Stromal cell of bone marrow (primary cell): ENCODE measurements at places on chromosomes 5 and 9.

DNA sequence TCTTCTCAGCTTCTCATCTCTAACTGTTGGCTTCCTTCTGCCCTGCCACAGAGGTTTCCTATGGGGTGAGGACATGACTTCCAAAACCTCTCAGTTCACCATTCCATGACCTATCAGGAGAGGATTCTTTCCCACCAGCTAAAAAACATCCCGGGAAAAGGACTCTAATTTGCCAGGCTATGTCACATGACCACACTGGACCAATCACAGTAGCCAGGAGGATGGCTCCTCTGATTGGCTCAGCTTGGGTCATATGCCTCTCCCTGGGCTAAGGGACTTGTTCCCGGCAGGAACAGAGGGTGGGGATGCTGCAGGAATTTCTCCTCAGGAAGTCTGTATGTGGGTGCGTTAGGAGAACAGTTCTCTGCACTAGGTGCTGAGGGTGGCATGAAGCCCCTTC is 40.3 kb upstream of the XPA start:
- DNase-seq, result no peak

- no peak for DNase-seq
Measured at GRCh38 chr5:140563596-140563995, 802 bp downstream of the APBB3 start.

- no peak for DNase-seq
Measured at GRCh38 chr5:140413230-140413629, 11.6 kb downstream of the ANKHD1 start.

DNA sequence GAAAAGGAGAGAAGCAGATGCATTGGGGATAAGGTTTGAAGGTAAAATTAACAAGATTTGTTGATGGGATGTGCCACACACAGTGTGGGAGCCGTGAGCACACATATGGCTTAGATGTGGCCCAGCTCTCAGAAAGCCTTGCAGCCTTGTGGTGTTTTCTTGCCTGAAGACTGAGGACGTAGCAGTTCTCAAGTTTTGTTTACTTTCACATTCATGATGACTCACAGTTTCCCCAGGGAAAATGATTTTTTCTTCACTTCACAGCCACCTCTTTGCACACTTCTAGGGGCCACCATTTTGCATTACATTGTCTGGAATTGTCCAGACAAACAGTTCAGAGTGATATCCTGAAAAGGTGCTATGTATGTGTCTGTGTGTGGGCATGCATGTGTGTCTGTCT is 126.2 kb downstream of the BASP1 start:
- DNase-seq, result peak; percentile 83

DNA sequence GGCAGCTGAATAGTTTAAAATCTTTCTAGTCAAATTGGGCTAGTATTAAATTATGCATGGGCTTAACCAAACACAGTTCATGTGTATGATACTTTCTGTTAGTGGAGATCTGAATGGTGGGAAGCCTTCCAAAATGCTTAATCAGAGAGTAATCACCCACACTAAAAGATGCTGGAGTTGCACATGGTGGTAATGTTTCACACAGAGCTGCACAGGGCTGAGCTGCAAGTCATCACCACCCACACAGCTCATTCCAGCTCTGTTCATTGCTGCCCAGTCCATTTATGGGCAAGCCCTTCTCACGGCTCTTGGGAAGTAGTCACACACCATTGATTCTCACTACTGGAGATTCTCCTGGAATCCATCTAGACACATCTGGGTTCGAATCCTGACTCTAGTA is 351.5 kb upstream of the KCNN2 start:
- DNase-seq, result peak; percentile 47

GRCh38 chr5:37319037-37319782 is 51.7 kb downstream of the NUP155 start:
- DNase-seq, result no peak

DNA sequence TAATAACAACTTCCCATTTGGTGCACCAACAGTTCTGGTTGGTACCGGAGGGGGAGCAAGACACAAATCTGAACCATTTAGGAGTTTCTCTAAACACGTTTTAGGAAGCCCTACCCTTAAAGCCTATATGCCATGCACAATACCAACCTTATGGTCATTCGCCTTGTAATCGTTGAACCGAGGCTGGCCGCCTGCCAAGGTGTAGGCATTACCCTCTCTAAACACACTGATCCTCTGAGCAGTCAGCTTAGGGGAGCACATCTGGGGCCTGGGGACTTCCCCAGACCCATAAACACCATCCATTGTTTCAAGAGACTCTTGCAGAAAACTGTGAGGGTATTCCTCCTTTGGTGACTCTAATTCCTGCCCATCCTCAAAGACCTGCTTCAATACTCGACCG is 328 bp downstream of the GRXCR2 start:
- DNase-seq, result no peak

- peak; percentile 51 for DNase-seq
Measured at GRCh38 chr5:113574417-113574816, 60.9 kb downstream of the YTHDC2 start.

GRCh38 chr5:56493766-56494165 is 260.6 kb upstream of the ANKRD55 start:
- no peak for DNase-seq

DNA sequence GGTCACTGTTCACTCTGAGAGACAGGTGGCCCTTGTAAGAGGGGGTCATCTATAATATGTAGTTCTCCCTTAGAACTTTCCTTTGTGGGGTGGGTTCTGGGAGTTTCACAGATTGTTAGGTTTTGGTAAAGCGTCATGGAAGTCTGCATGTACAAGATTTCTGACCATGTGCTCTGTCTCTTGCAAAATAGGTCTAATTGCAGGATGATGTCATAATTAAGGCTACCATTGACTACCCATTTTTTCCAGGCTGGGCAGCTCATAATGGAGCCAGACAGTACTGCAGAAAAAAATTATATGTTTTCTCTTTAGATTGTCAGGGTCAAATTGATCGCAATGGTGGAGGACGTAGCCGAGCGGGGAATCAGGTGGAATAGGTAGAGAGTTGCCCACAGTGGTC is 3.7 kb upstream of the GM2A start:
- no peak for DNase-seq

- no peak for DNase-seq
Measured at GRCh38 chr9:27599102-27599869, 26.0 kb upstream of the C9orf72 start.
